ENCODE measurements at places on chromosomes 2 and 18.

DNA sequence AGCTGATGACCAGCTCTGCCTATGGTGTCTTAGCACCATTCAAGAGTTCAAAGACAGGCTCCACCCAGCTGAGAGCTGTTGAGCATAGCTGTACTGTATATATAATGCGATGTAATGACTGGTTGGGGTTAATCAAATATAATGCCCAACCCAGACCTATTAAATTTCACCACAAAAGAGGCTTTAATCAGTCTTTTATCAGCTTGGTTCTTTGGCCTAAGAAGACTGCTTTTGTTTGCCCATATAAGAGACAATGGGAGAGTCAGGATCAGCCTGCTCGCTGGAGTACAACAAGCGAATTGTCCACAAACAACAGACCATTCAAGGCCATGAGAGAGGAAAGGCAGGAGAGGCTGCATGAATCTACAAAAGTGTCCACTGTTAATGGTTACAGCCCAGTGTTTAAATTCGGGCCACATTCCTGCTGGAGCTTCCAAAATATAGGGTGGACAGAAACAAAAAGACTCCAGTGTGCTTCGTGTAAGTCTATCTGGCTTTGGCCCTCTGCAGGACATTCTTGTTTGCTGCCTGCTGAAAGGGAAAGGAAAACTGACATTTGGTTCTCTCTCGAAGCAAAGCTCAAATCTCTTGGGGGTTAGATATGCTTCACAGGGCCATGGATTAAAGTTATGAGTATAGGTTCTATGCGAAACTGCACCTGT is 299.0 kb upstream of the FBXO11 start:
- DNase-seq = no peak

GRCh38 chr18:31185186-31185950 is 22.7 kb upstream of the DSC1 start:
- DNase-seq = no peak

DNA sequence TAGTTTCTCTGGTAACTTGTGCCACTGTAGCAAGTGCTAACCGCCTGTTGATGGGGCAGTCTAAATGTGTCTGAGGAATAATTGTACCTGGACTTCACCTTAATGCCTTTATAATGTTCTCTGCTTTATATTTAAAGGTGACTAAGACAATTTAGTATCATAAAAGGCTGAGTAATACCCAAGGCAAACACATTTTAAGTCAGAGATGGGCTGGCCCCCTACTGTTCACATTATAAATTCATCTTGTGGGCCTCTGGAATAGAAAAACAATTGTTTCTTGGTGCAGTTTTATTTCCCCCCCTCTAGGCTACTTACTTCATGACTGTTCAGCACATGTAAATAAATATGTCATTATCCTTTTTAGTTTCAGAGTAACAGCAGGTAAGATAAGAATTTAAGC is 559.3 kb upstream of the PIK3C3 start:
- DNase-seq = no peak

- no peak for DNase-seq
Measured at GRCh38 chr18:45806226-45806625, 19.2 kb upstream of the SIGLEC15 start.

GRCh38 chr18:50816419-50817166 is 3.2 kb downstream of the MRO start:
- no peak for DNase-seq

DNA sequence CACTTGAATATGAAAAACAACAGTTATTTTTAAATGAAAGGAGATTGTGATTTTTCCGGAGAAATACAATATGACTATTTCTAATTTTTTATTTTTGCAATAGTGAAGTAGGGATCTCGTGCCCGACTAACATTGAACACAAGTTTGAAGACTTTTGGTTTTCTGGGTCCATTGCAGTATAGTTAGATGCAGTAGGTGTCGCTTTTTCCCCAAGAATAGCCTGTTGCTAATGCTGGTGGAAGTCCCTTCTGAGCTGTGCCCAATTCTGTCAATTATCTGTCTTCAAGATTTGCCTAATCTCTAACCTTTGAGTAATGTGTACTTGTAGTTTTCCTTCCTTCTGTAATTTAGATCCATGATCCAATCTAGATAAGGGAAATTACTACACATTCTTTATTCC is 36.5 kb downstream of the SEMA4F start:
- DNase-seq = no peak

DNA sequence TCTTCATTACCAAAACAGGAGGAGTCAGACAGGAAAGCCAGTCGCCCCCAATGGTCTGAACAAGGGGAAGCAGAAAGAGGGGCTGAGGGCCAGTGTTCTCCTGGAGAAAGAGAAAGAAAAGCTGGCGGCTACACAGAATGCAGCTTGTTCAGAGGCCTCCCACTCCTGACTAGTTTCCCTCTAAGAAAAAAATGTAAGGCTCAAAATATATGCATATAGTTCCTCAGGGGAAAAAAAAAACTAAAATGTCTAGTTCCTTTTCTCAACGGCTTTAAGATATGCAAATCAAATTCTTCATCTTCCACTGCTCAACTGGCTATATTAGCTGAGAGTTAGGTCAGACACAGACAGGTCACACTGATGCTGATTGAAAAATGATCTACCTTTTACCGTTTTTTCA is 18.6 kb downstream of the MBOAT2 start:
- DNase-seq = no peak

GRCh38 chr18:5469340-5469739 is 74.5 kb downstream of the EPB41L3 start:
- no peak for DNase-seq

- DNase-seq = no peak
Measured at GRCh38 chr2:112814278-112814677, 22.3 kb downstream of the IL1B start.

DNA sequence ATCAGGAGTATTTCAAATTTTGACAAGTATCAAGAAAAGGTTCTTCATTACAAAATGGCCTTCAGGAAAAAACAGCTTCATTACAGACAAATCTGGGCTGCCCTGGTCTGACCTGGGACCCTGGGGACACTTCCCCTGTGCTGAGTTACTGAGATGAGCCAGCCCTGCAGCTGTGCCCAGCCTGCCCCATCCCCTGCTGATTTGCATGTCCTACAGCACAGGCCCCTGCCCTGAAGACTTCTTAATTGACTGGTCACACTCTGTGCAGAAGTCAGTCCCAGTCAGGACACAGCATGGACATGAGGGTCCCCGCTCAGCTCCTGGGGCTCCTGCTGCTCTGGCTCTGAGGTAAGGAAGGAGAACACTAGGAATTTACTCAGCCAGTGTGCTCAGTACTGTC is 235.1 kb downstream of the ANKRD36B start:
- no peak for DNase-seq

GRCh38 chr2:29463181-29463900 is 348.1 kb downstream of the CLIP4 start:
- DNase-seq = no peak

GRCh38 chr2:234761910-234762309 is 189.9 kb upstream of the SH3BP4 start:
- DNase-seq = no peak

GRCh38 chr2:130336877-130337734 is 5.6 kb upstream of the IMP4 start:
- no peak for DNase-seq

- DNase-seq = no peak
Measured at GRCh38 chr2:191270306-191271161, 25.3 kb downstream of the MYO1B start.

DNA sequence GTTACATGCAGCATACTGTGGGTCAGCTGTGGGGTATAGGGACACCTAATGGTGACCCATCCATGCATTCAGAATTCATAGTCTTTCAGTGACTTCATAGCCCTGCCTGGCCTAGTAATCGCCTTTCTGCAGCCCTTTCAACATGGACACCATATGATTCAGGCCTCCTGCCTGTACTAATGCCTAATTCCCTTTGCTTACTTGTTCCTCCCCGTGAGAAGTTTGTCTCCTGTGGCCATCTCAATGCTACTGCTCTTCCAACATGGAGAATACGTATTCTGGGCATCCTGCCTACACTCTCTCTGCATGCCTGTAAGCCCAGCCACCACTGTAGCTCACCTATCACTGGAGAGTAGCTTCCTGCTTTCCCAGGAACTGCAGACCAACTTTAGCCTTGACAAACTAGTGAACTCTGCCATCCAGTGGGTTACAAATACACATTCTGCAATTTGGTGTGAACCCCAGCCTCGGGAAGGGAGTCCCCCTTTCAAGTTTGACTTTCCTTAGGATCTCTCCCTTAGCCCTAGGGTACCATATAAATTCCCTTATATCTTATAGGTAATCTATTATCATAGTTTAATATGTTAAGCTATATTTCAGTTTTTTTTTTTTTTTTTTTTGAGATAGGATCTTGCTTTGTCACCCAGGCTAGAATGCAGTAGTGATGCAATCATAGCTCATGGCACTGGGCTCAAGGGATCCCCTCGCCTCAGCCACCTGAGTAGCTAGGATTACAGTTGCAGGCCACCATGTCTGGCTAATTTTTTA is 22.3 kb downstream of the M1AP start:
- DNase-seq = no peak

- no peak for DNase-seq
Measured at GRCh38 chr2:44651974-44652373, 289.5 kb upstream of the SIX3 start.

DNA sequence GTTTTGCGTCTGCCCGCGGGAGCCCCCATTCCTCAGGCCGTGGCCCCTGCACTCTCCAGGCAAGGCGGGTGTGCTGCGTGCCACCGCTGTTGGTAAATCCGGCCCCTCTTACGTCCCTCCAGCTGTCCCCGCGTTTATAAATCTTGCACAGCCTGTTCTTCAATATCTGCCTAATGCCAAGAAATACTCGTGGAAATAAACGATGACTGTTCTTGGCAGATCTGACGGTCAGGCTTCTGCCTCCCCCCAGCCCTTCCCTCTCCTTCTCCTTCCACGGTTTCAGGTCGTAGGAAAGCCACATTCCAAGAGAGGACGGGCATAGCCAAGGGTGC is 20.5 kb downstream of the ODC1 start:
- no peak for DNase-seq

DNA sequence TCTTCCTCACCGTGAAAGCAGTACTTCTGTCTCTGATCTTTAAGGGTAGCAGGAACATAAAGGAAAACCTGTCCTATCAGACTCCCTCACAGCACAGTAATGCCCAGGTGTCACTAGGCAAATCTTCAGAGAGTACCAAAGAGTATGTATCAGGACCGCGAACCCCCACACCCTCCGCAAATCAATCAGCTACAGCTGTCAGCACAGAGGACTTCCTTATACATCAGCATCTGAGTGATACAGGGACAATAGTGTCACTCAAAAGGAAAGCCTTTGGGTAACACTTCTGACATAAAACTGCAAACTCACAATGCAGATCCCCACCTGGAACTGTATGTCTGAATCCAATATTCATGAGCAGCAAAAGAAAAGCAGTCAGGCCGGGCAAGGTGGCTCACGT is 2.6 kb downstream of the AFG3L2 start:
- no peak for DNase-seq

DNA sequence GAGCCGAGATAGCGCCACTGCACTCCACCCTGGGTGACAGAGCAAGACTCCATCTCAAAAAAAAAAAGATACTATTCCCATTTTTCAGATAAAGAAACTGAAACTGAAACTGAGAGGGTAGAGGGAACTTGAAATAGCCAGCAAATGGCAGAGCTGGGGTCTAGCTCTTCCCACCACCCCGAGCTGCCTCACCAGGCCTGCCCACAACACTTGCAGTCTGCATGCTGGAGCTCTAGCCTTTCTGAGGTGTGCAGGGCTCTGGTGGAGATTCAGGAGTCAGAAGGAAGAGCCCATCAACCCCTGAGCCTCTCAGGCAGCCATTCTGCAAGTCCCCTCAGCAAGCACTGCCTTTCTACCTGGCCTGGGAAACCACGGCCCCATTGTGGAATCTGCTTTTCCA is 14.3 kb downstream of the EDAR start:
- no peak for DNase-seq

DNA sequence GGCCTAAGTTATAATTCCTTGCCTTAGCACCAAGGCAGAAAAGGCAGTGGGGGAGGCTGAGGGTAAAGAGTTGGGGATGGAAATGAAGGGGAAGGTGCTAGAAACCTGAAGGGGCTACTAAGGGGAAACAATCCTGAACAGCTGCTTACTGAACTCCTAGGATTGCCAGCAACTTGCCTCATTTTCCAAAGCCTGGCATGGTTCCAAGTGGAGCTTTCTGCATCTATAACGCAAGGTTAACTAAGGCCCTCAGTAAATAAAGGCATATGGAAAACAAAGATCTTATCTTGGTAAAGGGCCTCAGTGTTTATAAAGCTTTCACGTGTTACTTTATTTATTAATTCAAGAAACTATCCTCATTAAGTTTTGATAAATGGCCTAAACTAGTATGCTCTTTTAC is 10.9 kb downstream of the MEP1B start:
- DNase-seq = no peak

DNA sequence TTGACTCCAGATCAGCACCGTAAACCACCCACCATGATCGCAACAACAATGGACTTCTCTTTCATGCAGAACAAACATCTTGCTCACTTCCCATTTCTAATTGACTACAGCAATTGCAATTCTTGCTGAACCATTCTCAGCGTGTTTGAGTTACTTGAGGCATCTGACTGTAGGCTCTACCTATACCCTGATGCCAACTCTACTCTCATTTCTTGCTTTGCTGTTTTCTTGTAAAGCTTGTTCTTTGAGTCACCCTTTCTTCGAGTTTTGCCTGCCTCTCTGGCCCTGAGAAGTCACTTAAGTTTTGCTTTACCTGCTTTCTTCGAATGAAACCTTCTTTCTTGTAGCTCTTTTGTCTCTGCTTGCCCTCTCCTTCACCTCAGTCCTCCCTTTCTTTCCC is 160.5 kb upstream of the RND3 start:
- DNase-seq = no peak

- DNase-seq = no peak
Measured at GRCh38 chr2:40173276-40173675, 278.6 kb downstream of the SLC8A1 start.

DNA sequence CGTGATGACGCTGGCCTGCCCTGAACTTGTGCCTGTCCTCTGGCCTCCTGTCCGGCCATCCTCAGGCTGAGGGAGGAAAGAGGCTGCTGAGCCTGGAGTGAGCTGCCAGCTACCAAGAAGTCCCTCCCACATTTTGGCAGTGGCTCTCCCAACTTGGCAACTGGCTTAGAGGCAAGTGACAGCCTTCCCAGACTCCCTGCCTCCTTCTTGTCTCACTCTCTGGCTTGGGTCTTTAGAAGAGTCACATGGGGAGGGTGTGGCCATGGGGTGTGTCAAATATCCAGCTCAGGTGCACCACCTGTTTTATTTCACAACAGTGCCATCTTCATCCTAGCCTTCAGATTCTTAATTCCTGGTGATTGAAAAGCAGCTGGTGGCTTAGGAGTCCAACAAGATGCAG is 222.9 kb downstream of the PRKCE start:
- DNase-seq = no peak

DNA sequence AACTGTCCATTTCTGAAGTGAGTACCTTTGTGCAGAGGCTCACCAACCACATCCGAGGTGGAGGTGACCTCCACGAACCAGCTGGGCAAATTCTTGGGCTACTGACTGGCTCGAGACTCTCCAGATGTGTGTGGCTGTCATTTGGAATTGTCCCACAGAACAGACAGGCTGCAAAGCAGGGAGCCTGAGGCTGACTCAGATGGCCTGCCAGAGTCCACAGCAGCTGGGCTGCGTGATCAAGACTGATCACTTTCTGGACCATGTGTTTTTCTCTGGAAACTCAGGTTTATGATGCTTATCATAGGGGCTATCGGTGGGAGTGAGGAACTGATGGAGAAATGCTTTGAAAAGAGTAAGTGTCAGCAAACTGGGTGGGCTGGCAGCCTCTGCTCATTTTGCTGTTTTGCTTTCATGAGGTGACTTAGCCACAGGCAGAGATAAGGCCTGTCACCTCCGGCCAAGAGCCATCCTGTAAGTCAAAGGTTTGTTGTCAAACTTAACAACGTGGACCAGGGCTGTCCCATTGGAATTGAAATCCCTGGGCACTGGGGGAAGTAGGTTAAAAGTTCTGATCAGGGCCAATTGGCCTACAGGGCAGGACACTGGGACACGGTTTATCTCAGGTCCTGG is 120.4 kb downstream of the LIPG start:
- no peak for DNase-seq
